NCI-H2107 (cell line): ENCODE measurements at places on chromosomes 5 and 9.

GRCh38 chr5:43215073-43215631 is 23.1 kb downstream of the NIM1K start:
- peak; percentile 73 for DNase-seq

DNA sequence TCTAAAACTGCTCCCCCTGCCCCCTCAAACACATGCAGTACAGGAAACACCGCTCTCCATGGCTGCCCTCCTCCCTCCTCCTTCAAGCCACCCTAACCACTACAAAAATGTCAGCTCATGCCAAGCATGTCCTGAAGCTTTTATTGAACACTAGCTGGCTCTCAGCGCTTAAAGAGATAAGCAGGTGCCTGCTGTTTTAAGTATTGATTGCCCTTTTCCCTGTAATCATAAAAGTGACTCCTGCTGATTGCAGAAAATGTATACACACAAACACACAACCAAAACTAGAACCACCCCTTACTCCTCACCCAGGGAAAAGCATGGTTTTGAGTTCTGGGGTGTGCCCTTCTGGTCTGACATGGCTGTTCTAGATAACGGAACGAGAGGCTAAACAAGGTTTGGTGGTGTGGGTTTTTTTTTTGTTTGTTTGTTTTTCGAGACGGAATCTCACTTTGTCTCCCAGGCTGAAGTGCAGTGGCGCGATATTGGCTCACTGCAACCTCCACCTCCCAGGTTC is 3.7 kb upstream of the UCK1 start:
- no peak for DNase-seq

- no peak for DNase-seq
Observed at GRCh38 chr5:82259172-82259800, 18.9 kb downstream of the RPS23 start.

GRCh38 chr5:2251751-2252150 is 369.0 kb upstream of the IRX4 start:
- no peak for DNase-seq

GRCh38 chr9:78939311-78940065 is 632.3 kb upstream of the TLE4 start:
- no peak for DNase-seq
